ENCODE measurements at places on chromosomes 6 and 20.
A peak's percentile ranks its signal among the peaks of the same experiment; 100 is the strongest.

DNA sequence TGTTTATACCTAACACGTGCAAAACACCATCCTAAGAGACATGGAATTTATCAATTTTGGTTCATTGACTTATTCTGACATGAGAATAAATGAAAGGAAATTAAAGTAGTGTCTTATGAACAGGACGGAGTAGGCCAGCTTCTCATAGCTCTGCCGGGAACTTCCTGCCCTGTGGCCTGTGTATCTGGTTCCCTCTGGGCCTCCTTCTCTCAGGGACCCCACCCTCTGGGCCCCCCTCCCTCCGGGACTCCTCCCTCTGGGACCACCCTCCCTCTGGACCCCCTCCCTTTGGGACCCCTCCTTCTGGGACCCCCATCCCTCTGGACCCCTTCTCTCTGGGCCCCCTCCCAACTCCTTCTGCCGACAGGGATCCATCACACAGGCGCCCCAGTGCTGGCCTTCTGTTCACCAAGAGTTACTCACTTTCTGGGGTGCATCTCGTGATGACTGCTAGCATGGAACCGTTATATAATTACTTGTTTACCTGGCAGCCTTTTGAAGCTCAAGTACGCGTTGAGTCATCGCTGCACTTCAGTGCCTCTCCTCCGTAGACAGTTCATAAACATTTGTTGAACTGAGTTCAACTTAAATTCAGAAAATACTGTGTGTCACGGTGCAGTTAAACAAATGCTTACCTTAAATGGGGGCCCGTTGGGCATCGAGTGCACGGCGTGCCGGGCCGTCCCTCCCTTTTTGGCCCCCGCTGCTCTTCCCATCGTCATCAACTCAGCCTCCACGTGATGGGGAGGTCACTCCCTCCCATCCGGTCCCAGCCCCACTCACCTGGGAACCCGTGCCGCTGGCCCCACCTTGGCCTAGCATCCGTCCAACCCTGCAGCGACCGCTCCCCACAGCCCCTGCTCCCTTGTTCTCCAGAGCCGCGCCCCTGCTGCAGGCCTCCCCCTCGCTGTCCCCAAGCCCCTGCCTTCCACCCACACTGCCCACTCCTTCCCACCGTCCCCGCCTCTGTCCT is 8.1 kb downstream of the CCR6 start:
- no peak for DNase-seq

DNA sequence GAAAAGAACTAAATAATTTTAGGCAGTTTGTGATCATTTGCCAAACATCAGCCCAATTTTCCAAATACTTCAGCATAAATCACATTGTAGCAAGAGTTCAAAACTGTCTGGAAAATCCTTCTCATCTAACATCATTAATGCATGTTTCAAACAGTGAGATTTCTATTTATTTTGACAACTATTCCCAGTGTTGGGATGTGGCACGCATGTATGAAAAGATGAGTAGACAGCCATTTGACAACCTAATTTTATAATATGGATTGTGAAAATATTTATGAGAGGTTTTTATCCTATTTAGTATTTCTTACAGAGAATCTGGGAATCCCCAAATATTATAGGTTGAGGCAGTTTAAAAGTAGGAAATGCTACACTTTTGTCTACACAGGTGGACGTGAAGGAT is 357.6 kb upstream of the ARID1B start:
- no peak for DNase-seq

GRCh38 chr6:141251286-141251685 is 881.4 kb upstream of the GJE1 start:
- no peak for DNase-seq

DNA sequence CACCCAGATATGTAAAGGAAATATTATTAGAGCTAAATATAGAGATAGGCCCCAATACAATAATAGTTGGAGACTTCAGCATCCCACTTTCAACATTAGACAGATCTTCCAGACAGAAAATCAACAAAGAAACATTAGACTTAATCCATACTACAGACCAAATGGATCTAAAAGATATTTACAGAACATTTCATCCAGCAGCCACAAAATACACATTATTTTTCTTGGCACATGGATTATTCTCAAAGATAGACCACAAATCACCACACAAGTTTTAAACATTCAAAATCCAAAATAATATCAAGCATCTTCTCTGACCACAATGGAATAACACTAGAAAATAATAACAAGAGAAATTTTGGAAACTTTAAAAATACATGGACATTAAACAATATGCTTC is 1159.1 kb upstream of the CITED2 start:
- no peak for DNase-seq

DNA sequence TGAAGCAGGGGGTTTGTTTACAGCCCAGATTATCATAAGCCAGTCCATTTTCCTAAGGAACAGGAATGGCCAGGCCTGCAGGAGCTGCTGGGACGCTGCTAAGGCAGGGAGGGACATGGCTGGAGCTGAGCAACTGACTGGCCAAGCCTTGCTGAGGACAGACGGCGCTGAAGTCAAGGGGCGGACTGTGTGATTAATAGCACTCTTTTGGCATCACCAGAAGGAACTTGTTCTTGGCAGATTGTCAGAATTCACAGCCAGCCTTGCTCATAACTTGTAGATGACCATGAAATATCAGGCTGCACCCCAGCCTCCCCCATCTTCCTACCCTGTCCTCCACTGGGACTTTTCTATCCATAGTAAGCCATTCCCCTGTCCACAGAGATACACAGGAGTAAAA is 218.8 kb upstream of the RNF24 start:
- peak; percentile 50 for DNase-seq
